ENCODE measurements at places on chromosomes 7 and 10.
A peak's percentile ranks its signal among the peaks of the same experiment; 100 is the strongest.

GRCh38 chr10:80253266-80253962 is 36.0 kb downstream of the MAT1A start:
- DNase-seq = no peak

GRCh38 chr7:114533131-114533530 is 118.5 kb downstream of the FOXP2 start:
- no peak for DNase-seq

DNA sequence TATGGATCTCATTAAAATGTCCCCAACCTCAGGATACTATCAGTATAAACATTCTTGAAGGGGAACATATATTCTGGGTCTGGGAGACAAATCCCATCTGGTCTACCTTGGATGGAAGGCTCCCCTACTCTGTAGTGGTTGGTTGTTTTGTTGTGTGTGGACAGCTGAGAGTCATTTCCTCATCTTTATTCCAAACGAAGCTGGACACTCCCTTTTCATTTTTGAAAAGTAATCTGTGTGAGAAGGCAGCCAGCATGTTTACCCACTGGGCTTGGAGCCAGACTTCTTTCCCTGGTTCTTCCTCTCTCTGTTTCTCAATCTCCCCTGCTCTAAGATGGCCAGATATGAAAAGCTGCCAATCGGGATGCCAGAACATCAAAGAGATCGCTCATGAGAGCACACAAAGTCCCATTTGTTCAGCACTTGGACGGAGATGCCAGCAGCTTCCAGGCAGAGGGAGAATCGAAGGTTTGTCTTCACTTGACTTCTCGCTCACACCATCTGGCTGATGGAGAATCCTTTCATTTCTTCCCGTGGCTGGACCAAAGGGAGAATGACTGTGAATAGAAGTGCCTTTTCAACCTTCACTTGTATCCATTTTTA is 108.1 kb upstream of the AGR3 start:
- no peak for DNase-seq

GRCh38 chr7:17030559-17030958 is 148.8 kb upstream of the AGR3 start:
- no peak for DNase-seq

DNA sequence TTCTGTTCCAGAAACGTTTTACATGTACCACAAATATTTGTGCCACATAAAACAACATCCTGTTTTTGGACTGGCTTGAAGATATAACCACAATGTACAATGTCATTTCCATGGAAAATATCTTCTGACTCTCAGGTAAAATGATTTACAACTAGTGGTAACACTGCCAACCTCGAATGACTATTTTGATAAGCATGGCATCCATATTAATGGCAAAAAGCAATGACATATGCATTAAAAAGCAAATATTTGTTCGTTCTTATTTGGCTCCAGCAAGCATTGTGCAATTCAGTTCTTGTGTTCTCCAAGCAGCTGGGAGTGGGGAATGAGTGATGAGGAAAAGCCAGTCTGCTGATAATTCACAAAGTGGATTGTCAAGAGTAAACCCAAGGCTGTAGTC is 289.0 kb downstream of the PLXDC2 start:
- DNase-seq = no peak

DNA sequence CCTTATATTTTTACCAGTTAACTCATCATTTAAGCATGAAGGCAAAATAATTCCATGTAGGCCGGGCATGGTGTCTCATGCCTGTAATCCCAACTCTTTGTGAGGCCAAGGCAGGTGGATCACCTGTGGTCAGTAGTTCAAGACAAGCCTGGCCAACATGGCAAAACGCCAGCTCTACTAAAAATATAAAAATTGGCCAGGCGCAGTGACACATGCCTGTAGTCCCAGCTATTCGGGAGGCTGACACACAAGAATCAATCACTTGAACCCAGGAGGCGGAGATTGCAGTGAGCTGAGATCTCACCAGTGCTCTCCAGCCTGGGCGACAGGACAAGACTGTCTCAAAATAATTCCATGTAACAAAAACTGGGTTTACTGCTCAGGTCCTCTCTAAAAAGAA is 18.3 kb downstream of the HNRNPA2B1 start:
- no peak for DNase-seq

DNA sequence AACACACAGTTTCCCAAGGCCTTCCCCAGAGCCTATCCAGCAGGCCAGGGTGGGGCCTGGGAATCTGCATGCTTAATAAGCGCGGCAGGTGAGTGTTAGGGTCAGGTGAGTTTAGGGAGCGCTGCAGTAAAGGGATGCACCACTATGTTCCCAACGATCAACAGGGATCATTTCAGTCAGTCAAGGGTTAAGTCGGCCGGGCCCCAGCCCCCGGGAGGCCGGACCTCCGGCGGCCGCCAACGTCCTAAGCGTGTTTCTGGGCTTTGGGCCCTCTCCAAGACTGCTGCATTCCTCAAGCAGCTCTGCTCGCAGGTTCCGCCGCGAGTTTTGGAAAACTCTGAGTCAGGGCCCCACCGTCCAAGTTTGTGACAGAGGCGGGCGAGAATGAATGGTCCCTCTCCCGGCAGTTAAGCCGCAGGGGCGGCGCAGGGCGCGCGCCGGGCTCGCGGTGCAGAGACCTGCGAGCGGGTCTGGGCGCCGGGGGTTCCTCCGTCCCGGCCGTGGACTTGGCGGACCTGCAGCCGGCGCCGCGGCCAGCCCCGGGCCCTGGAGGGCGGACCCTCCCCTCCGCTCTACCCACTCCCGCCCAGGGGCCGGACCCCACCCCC is 81.6 kb downstream of the ARHGAP22 start:
- DNase-seq = no peak

GRCh38 chr10:62614389-62615157 is 189.9 kb upstream of the ADO start:
- peak; percentile 25 for DNase-seq

DNA sequence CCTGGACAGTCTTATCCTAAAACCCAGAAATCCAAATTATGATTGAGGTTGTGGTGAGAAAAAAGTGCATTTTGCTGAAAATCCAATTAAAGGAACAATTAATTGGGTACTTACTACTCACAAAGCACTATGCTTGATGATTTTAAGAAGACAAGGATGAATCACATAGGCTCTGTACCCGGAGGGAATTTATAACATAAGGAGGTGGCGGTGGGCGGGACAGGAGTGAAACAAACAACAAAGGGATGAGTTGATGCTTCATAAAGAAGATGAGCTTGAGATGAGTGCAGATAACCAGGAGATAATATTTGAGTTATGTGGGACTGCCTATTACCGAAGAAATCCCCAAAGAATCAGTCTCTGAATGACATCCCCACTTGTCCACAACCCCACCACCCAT is 171.1 kb upstream of the FZD8 start:
- DNase-seq = no peak

DNA sequence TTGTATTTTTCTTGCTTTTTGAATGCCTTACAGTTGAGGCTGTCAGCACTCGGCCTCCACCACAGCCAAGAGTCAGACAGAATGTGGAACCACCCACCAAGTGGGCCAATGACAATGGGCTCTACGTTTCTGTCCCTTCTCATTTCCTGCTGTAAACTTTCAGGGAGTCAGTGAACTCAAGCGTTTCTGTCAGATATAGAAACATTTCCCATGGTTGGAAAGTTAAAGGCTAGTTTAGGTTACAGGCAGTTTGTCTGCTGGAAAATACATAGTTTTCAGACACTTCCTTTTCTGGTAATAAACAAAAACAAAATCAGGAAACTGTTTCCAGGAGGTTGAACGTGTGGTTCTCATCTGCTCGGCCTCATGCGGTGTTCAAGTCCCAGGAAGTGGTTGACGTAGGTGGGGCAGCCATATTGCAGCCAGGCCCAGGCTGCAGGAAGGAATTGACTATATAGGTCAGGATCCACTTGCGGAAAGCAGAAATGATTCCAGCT is 245.1 kb downstream of the CAMK1D start:
- peak; percentile 26 for DNase-seq

GRCh38 chr7:94364816-94365215 is 29.9 kb upstream of the COL1A2 start:
- no peak for DNase-seq

- no peak for DNase-seq
Observed at GRCh38 chr10:86104611-86105145, 261.9 kb downstream of the GRID1 start.

- no peak for DNase-seq
Observed at GRCh38 chr10:87740254-87740655, 77.8 kb downstream of the ATAD1 start.

DNA sequence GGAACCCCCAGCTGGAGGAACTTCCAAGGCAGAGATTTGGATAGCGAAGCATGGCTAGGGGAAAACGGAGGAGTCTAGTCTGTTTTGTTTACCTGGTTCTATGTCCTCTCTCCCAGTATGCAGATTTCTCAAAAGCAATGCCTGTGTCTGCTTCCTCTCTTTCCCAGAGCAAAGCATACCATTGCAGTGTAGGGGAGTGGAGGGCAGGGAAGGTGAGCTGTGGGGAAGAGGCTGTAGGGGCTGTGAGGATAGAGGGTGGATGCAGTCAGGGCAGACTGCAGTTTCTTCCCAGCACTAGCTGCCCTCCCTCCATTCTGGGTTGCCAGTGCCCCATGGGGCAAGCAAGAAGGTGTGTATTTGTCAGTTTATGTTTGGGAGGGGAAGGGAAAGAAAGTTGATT is 16.9 kb upstream of the TSPAN14 start:
- no peak for DNase-seq

DNA sequence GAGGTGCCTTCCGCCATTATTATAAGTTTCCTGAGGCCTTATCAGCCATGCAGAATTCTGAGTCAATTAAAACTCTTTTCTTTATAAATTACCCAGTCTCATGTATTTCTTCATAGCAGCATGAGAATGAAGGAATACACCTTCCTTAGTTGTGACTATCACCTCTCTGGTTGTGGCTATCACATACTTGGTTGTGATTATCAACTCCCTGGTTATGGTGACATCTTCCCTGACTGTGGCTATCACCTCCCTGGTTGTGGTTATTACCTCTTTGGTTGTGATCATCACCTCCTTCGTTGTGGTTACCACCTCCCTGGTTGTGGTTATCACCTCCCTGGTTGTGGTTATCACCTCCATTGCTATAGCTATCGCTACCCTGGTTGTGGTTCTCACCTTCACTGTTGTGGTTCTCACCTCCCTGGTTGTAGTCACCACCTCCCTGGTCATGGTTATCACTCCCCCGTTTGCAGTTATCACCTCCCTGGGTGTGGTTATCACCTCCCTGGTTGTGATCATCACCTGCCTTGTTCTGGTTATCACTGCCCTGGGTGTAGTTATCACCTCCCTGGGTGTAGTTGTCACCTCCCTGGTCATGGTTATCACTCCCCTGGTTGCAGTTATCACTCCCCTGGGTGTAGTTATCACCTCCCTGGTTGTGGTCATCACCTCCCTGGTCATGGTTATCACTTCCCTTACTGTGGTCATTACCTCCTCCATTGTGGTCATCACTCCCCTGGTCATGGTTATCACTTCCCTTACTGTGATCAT is 105.9 kb downstream of the GPR26 start:
- no peak for DNase-seq

DNA sequence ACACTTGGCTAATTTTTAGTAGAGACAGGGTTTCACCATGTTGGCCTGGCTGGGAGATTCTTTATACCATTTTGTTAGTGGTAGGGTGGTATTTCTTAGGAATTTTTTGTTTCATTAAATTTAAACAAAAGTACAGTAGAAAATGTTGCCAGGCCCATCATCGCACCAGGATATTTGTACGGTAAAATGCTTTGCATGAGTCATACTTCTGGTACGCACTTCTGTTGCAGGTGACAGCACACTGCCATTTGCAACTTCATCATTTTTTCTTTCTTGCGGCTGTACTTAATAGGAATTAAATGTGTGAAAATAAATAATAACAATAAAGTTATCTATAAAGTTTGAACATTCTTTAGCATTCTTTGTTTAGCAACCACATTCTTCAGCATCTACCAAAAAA is 195.6 kb downstream of the SKAP2 start:
- DNase-seq = no peak

GRCh38 chr10:91103384-91104192 is 116.9 kb upstream of the PCGF5 start:
- no peak for DNase-seq

GRCh38 chr10:30827531-30828120 is 198.1 kb upstream of the LYZL2 start:
- DNase-seq = no peak

DNA sequence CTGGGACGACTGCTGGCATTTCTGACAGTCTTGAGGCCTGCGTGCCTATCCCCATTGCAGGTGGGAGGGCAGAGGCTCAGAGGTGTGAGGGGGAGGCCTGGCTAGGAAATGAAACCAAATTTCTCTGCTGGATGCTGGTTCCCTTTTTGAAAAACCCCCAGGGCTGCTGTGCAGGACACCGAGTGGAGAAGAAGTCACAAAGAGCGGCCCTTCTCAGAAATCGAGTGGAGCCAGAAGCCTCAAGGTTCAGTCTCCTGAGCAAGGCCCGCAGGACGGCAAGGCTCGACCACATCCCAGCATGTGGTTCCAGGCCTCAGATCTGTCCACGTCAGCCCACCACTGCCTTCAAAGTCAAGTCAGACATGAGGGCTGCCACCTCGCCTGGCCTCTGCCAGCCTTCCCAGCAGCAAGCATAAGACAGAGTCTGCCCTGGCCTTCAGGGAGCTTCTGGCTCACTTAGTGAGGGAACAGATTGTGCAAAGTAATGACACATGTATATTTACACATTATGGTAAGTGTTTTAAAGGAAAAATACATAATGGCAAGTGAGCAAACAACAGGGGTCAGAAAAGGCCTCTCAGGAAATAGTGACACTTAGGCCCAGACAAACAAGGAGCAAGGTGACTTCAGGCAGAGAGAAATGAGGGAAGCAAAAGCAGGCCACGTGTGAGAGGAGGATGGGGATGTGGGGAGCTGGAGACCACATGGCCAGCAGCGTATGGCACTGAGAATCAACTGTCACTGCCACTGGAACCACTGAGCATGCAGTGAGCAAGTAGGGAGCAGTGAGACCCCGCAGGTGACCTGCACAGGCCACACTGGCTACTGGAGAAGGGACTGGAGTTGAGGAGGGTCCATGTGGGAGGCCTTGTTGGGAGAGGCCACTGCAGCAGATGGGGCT is 86.7 kb downstream of the ARHGAP22 start:
- DNase-seq = no peak

- no peak for DNase-seq
Observed at GRCh38 chr10:19845503-19846368, 29.5 kb downstream of the PLXDC2 start.

DNA sequence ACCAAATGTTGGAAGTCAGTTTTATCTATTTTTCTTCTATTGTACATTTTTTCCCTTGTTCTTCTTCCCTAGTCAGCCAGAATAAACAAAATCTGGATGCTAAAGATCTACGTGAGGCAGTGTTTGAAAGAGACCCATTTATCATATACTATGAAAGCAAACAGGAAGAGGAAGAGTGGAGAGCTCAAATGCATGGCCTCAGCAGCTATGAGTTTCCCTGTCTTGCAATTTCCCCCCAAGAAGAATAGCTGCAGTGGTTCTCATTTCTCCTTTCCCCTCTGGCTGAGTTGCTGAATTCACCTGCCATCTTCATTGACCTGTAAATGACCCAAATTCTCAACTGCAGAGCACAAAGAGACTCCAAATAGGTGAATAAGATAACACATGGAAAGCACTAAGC is 347.1 kb upstream of the NRP1 start:
- DNase-seq = no peak

GRCh38 chr7:70599446-70600190 is 532.3 kb upstream of the GALNT17 start:
- no peak for DNase-seq

DNA sequence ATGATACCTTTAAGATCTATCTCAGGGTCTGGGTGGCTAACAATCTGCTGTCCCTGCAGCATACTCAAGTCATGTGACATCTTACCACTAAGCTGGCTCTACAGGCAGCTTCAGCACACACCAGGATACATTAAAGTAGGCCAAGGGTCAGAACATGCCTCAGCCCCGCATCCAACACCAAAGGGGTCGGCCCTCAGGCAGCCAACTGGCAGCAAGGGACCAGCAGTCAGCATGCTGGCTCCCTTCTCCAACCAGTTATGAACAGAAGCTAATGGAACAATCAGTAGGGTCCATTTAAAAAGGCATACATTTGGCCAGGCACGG is 37.1 kb downstream of the FAM53B start:
- no peak for DNase-seq
